CD4-positive, alpha-beta T cell treated with Interleukin-10 for 1 hour (primary cell): ENCODE measurements at places on chromosomes 3 and 15.

DNA sequence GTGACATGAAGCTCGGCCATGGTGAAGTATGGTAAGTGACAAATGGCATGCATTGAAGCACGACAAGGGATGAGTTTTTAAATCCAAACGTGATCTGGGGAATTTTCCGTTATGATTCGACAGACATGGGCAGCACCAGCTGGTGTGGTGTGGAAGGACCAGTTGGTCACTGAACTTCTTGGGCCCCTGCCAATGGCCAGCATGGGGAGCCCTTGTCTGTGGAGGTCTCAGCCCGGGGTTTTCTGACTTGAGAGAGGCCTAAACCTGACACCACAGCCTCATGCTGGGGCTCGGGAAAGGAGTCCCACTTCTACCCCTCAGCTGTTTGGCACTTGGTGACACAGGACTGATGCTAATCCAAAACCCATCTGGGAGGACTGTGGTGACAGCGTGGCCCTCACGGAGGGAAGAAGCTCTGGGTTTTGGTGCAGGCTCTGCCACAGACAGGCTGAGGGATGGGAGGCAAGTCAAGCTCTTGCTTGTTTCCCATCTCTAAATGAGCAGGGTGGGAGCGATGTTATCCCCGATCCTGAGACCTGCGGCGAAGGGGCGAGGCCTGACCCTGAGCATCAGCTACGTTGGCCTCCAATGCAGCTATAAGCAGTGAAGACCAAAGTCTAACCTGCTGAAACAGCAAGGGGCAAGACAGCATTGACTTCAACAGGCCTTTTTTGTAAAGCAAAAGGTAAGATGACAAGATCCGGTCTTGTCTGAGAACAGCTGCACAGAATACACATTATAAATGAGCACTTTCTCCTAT is 69.5 kb downstream of the ATP1B3 start:
- no peak for DNase-seq

- DNase-seq, result no peak
Observed at GRCh38 chr3:195817578-195818135, 5.9 kb upstream of the MUC4 start.

GRCh38 chr3:16375891-16376290 is 110.9 kb downstream of the OXNAD1 start:
- no peak for DNase-seq

- peak; percentile 12 for DNase-seq
Observed at GRCh38 chr15:71800835-71801745, 9.3 kb upstream of the NR2E3 start.

GRCh38 chr3:172082269-172082668 is 42.9 kb downstream of the FNDC3B start:
- no peak for DNase-seq

GRCh38 chr15:74525945-74526344 is 15.1 kb upstream of the ARID3B start:
- no peak for DNase-seq

- no peak for DNase-seq
Observed at GRCh38 chr3:141471160-141471559, 15.7 kb upstream of the RASA2 start.

DNA sequence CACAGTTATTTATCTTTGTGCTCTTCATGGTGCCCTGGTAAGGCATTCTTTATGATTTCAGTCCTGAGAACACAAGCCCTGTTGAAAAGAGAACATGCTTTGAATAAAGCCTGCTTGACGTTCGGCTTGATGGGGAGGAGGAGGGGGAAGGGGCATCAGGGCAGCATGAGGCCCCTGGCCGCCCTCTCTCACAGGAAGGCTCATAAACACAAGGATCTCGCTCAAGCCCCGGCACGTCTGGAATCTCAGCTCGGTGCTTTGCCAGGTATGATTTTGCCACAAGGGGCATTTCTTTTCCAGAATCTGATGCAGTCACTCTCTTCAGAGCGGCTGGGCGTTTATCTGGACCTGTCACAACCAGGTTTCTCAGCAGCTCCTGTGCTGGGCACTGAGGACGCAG is 129.4 kb downstream of the DNAJB8 start:
- DNase-seq, result no peak
